Activated naive CD4-positive, alpha-beta T cell treated with anti-CD3 and anti-CD28 coated beads, Interleukin-2, amount 50 U/mL, for 16 hours (primary cell): ENCODE measurements at places on chromosomes 16 and 17.

DNA sequence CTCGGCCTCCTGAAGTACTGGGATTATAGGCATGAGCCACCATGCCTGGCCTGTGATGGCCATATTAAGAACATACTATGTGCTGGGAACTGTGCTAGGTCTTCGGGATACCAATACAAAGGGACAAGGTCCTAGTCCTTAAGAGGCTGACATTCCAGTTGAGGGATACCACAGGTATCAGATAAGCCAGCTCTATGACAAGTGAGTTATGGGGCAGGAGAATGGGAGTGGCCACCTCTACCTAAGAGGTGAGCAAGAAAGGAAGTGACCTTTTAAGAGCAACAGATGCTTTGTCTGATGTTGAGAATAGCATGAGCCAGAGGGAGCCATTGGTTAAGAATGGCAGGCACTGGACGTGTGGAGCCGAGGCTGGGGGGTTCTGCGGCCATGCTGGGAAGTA, 27.0 kb downstream of the ADORA2B start:
- no peak for DNase-seq

DNA sequence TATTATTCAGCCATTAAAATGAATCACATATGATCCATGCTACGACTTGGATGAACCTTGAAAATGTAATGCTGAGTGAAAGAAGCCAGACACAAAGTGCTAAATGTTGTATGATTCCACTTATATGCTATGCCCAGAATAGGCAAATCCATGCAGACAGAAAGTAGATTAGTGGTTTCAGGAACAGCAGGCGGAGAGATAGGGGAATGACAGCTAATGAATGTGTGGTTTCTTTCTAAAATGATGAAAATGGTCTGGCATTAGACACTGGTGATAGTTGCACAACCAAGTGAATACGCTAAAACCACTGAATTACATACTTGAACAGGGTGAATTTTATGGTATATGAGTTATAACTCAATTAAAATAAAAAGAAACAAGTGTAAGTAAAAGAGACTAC, 121.8 kb upstream of the NOG start:
- DNase-seq = no peak

- no peak for DNase-seq
Observed at GRCh38 chr16:53093162-53093744, 38.5 kb downstream of the CHD9 start.

GRCh38 chr17:40509626-40510327, 8.4 kb upstream of the TNS4 start:
- DNase-seq = no peak

DNA sequence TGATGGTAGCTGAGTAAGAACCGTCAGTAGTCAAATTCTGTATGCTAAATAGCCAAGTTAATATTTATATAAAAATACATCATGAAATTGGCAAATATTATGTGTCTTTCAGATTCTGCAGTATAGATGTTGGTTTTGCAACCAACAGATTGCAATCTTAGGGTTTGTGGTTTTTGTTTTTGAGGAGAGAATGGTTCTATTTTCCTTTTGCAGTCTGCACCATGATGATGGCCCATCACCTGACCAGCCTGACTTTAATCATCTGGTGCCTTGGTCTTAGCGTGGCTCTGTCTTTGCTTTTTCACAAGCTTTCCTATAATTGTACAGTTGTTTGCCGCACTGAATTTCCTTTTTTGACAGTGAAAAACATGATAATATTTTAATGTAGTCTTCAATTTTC, 50.7 kb downstream of the NUP93 start:
- no peak for DNase-seq
